Stimulated activated CD8-positive, alpha-beta memory T cell treated with anti-CD3 and anti-CD28 coated beads, Interleukin-4, amount 100 ng/mL, for 24 hours (primary cell): ENCODE measurements at places on chromosomes 3 and 15.

- DNase-seq, result no peak
Observed at GRCh38 chr3:179744667-179745066, 91.8 kb downstream of the USP13 start.

GRCh38 chr3:87997298-87997697, 61.5 kb downstream of the CGGBP1 start:
- DNase-seq, result no peak

DNA sequence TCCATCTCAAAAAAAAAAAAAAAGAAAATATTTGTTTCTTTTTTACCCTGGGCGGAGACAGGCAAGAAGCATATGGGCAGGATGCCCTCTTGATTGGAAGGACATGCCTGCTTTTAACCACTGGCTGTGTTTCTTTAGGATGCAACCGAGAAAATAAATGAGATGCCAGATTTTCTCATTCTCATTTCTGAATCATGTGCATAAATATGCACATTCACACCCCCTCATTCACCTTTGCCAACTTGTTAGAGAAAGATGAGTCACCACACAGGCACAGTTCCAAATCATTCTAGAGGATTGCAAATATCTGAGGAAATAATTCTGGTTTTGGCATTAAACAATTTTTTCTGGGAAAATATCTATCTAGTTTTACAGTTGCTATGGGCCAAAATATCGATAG, 3.3 kb downstream of the LIPH start:
- DNase-seq, result no peak

GRCh38 chr3:150251187-150252062, 156.7 kb upstream of the TSC22D2 start:
- no peak for DNase-seq

GRCh38 chr3:150216866-150217600, 191.1 kb upstream of the TSC22D2 start:
- DNase-seq, result no peak

DNA sequence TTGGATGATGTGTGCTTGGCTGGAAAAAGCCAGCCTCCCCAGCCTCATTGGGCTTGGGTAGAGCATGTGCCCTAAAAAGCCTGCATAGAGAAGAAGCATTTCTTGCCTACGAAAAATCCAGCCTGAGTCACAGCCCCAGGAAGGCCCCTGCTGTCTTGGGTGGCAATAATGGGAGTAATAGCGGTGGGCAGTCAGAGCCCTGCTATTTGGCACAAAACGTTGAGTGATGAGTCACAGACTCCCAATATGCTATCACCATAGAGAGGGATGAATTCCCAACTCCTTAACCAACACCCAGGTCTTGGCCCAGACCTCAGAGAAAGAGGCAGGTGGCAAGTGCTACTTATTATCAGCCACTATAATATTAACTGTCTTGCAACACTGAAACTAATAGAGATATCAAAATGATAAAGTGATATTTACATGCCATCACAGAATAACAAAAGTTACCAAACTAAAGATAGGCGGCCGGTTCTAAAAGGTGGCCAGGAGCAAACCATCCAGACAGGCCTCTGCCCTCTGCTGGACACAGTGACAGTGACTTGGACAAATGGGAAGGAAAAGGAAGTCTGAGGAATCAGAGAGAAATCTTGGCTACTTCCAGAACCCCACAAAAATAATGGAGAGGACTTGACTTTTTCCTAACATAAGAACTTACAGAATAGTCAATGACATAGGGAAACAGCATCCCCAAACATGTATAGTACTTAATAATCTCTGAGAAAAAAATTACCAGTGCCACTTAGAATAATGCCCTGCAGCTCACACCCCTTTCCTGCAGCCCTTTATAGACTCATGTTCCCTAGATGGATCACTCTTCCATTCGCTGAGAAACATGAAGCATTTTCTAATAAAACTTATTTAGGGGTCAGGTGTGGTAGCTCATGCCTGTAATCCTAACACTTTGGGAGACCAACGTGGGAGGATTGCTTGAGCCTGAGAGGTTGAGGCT, 51.9 kb upstream of the MUC13 start:
- no peak for DNase-seq

DNA sequence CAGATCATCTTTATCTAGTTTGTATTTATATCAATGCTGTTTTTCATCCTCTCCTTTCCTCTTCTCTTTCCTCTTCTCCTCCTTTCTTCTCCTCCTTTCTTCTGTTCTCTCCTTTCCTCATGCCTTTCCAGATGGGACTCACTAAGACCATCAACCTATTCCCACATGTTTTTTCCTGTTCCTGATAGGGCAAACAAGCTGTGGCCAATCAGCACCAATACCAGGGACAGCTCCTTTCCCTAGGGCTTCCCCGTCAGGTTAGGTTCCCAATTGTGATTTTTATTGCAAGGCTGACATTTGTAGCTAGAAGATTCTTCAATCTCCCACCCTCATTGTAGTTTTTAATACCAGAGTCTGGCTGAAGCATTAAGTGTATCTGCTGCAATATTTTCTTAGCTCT, 76.3 kb upstream of the COL8A1 start:
- no peak for DNase-seq

DNA sequence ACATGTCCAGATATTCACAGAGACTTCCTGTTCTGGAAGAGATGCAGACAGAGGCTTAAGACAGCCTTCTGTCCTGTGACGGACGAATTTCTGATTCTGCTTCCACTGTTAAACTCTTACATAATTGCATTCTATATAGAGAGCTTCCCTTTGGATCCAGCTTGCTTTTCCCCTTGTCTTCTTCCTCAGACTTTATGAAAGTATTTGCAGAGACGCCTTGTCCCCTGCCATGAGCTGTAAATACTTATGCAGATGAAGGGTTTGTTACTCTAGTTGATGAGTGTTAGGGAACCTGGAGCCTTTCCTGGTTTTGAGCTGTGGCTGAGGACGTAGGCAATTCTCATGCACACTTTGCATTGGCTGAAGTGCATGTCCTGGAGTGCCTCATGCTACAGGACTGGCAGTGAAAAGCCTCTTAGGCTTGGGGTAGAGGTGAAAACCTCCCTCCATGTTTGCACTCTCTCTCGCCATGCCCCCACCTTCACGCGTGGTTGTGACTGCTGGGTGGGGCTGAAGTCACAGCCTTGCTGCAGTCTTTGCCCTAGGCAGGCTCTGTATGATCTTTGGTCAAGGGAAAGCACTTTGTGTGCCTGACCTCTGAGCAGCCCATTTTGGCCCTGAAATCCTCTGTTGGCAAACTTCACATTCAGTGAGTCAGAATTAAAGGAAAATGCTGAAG, 286.6 kb downstream of the PTPRG start:
- DNase-seq, result no peak

DNA sequence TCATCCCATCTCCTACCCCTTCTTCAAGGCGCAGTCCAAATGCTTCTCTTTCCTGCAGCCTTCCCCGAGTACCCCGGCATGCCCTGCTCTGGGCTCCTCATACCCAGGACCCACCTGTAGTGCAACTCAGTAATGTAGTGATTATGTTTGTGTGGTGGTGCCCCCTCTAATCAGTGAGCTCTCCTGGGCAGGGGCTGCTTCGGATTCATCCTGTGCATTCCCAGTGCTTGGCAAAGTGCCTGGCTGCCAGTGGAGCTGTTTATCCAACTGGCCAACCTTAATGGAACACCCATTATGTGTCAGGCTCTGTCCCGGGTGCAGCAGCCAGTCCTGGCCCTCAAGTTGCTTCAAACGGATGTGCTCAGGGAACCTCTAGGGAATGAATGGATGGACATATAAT, 174.4 kb upstream of the LINGO1 start:
- no peak for DNase-seq

- no peak for DNase-seq
Observed at GRCh38 chr3:59818033-59818918, 768.5 kb upstream of the CFAP20DC start.

- DNase-seq, result no peak
Observed at GRCh38 chr3:52246728-52247408, 1.3 kb downstream of the PPM1M start.

DNA sequence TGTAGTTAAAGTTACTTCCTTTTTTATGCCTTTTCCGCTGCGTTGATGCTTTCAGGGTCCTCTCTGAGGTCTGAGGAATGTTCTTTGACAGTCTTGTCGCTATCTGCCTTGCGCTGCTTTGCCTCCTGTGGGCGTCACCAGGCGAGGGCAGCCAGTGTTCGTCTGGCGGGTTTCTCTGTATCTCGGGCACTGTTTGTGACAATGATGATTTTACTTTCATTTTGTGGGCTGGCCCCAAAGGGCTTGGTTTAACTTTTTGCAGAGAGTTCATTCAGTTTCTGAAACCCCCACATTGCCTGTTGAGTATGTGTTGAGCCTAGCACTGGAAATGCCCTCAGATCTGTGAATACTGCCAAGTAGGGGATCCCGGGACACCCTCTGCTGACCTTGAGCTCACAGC, 24.6 kb upstream of the SACM1L start:
- peak; percentile 55 for DNase-seq

DNA sequence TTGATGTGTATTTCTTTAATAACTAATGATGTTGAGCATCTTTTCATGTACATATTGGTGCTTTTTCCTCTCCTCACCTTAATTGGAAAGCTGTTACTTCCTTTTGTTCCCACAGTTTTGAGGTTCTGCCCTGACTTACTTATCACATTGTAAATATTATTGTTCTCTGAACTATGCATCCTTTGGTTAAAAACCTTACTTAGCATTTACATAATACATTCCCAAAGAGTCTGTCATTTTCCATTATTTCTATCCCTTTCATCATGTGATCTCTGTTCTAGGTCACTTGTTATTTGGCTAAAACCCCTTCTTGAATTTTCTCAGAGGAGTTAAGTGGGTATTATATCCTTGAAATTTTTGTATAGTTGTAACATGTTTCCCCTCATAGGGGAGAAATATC, 33.0 kb downstream of the SLC12A6 start:
- no peak for DNase-seq

GRCh38 chr3:16504692-16505091, 8.8 kb downstream of the RFTN1 start:
- no peak for DNase-seq

DNA sequence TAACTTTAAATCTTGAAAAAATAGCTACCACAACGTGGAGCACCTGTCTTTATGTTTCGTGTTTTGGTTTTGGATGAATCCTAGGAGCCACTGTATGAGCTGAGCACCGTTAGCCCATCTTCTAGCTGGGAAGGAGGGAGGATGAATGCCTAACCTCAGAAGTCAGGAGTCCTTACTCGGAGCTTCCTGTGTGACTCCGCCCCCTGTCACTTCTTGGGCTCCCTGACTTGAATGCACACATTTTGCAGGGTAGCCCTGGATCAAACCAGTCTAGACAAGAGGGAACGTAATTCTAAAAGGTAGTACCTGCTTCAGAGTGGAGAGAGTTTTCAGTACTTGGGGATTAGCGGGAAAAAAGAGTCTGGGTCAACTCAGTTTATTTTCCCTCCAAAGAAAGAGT, 5.3 kb downstream of the GABRA5 start:
- DNase-seq, result no peak

DNA sequence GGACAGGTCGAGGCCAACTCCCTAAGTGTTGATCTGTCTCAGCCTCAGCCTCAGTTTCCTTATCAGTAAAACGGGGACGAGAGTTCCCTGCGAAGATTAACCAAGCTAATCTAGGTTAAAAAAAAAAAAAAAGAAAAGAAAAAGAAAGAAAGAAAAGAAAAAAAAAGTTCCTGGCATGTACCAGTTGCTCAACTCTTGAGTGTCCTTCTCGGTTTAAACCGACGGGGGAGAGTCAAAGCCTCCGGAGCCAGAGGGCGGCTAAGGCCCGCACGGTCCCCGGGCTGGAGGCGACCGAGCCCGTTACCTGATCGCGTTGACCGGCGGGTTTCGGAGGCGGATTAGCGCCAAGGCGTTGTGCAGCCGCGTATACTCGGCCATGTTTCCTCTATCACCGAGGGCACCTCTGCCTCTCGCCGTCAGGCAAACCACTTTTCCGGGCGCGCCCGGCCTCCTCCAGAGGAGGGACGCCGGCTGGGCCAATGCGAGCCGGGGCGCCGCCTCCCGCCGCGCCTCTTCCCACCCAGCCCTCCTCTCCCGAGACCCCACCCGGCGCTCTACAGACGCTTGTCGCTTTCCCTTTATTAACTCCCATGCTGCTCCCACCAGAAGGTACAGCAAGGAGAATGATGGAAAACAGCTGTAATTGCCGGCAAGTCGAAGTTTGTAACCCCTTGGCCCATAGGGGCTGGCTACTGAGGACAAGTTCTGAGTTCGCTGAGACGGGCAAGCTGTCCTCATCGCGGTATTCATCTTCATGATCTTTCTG, at the start of gene EHHADH:
Gene EHHADH (minus strand): TSS at position 405 of the 766 bp plus-strand sequence. CDS start 27 bp downstream, at position 378.
- DNase-seq, result peak; percentile 54
